ENCODE measurements at places on chromosomes 1 and 21.

- no peak for DNase-seq
These were observed 66.9 kb downstream of the TRABD2B start for GRCh38 chr1:47930210-47930840.

DNA sequence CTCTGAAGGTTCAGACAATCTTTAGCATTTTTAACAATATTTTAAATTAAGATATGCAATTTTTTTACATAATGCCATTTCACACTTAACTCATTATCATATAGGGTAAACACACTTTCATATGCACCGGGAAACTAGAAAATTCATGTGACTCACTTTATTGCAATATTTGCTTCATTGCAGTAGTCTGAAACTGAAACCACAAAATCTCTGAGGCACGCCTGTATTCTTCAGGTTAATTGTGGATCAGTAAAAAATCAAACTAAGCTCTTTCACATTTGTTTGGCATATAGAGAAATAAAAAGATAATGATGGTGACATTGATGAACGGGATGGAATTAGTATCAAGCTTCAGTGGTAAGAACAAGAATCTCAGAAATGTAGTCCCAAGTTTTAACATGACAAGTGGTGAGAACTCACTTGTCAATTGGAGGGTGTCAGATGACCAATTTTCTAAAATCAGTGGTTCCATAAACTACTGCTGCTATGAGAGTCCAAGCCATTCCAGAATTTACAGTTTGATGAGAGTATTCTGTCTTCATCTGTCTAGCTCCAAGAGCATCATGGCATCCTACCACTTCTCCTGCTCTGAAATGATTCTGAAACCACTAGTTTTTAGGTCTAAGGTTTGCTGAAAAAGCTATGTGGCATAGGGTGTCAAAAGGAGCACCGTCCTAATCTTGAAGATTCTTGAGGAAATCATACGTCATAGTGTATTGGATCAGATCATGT lies 281.0 kb downstream of the PTPRC start:
- DNase-seq: no peak

- DNase-seq: no peak
These were observed 45.7 kb downstream of the FASLG start for GRCh38 chr1:172704420-172705210.

- no peak for DNase-seq
These were observed 150.5 kb downstream of the KAZN start for GRCh38 chr1:14748977-14749376.

DNA sequence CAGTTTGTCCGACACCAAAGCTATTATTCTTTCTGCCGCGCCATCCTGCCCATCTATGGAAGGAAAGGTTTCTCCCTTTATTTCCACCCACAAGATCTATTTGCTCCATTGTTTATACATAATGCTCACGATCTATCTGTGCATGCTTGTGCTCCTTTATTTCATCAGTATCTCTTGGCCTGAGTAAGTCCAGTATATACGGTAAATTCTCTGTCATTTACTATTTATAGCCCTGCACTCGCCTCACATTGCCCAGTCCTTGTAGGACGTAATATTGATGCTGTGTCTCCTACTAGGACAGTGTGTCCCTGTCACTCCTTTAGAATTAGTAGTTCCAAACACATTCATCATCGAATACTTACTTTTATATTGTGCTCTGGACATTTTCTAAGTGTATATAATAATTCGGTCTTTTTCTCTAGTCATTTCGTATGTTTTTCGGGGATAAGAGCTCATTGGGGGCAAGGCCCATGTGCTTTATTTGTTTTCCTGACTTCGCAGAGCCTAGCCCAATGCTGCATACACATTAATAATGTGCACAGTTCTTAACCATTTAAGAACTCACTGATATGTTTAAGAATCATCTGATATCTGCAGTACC lies 3.1 kb upstream of the NID1 start:
- no peak for DNase-seq

Data from stimulated activated CD4-positive, alpha-beta T cell treated with anti-CD3 and anti-CD28 coated beads, Interleukin-4, amount 100 ng/mL, for 48 hours (primary cell).